WERI-Rb-1 (cell line): ENCODE measurements at places on chromosomes 5 and 9.
A peak's percentile ranks its signal among the peaks of the same experiment; 100 is the strongest.

GRCh38 chr5:110045158-110045557 lies 355.4 kb downstream of the MAN2A1 start:
- DNase-seq, result no peak

DNA sequence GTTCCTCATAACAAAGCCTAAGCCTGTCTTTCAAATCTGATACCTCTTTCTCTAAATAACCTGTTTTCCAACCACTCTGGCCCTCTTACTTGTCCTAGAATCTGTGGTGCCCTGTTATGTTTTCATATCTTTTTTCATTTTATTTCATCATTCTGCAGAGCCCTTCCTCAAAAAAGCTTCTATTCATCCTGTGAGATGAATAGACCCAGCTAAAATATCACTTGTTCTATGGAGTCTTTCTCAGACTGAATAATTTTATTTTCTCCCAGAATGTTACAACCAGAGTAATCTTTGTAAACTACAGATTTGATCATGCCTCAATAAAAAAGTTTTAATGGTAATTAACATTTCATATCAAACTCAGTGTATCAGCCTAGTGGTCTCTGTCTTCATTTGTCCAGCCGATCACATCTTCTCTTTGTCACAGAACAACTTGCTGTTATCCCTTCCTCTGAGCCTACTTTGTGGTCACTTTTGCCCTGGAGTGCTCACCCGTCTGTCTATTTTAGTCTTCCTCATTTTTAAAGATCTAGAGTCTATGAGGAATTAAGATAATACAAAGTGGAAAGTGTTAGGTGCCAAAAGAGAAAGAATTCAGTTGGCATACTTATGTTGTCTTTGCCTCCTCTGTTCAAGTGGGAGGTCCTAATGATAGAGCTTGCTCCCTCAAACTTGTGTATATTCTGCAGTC lies 77.8 kb downstream of the ZCCHC7 start:
- no peak for DNase-seq

DNA sequence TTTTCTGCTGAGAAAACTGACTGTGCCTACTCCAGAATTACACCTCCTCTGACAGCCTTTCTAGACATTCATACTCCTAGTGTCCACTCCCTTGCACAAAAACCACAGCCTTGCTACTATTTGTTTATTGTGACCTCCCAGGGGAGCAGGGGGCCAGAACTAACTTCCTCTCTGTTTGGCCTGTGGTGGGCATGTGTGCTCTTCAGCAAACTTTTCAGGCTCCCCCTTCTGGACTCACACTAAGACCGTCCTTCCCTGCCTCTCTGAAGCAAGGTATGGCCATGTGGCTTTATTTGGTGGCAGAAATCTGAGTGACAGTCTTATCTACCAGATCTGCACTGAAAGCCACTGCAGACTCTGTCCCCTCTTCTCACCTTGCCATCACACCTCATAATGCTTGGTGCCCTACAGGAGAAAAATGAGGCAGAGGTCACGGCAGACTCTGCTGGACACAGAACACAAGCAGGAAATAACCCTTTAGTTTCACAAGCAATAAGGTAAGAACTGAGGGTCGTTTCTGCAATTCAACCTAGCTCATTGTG lies 28.2 kb downstream of the LIFR start:
- no peak for DNase-seq

DNA sequence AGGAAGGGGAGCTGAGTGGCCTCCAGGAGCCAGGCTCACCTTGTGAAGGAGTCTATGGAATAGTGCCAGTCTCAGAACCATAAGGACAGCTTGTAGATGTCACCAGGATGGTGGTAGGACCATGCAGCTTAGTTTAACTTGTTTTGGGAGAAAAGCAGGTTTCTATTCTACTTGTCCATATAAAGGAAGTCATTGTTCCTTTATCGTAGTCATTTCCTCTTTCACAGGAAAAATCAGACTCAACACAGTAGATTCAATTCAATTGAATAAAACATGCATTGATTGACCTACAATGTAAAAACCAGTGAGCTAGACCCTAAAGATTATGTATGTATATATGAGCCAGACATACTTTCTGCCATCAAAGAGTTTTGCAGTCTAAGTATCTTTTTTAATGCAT lies 53.3 kb downstream of the MEGF10 start:
- no peak for DNase-seq

DNA sequence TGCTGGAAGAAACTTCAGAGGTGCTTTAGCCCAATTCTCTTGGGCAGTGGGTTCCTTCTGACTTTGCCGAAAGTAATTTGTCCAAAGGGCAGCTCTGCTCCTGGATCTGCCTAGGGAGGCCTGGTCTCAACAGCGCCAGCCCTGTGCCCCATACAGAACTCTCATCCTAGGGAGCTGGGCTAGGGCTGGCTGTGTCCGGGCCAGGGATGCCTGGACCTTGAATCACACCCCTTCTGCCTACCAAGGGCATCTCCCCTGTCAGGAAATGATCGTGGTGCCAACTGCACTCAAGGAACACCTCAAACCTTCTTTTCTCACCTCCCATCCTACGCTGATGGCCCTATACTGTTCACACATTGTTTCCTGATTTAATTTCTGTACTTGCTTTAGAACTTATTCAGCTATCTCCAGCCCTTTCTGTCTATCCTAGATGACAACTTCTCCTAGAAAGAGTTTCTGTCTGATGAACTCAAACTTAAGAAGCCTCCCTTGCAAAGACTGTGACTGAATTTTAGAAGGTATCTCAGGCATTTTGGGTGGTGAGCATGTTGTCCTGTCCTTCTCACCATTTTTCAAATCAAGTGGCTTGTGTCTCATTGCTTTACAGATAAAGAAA lies 37.4 kb upstream of the NFIB start:
- no peak for DNase-seq

DNA sequence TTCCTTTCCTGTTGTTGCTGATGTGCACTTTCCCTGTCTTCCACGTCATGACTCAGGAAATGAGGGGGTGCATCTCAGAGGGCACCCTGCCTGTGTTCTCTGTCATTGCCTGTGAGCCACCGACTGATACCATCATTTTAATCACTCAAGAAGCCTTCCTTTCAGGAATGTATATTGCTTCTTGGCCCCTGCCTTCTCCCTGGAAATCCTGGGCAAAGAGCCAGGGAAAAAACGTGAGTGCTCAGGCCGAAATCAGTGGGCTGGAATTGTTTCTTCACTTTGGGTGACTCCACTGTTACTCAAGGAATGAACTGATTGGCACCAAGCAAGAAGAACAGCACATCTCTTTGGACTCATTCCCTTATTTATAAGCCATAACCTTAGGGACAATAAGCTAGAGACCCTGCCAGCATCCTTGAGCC lies 126.1 kb downstream of the SNX18 start:
- no peak for DNase-seq

DNA sequence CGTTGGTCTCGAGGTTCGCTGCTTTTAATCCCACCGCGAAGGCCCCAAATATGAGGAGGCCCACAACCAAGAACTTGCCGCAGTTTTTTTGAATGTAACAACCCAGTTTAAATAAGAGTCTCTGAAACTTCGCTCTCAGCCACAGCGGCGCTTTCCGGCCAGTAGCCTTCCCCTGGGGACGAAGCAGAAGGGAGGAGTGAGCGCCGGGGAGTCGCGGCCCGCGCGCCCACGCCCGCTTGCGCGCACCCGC lies 10.4 kb downstream of the PTCH1 start:
- DNase-seq, result peak; percentile 39

DNA sequence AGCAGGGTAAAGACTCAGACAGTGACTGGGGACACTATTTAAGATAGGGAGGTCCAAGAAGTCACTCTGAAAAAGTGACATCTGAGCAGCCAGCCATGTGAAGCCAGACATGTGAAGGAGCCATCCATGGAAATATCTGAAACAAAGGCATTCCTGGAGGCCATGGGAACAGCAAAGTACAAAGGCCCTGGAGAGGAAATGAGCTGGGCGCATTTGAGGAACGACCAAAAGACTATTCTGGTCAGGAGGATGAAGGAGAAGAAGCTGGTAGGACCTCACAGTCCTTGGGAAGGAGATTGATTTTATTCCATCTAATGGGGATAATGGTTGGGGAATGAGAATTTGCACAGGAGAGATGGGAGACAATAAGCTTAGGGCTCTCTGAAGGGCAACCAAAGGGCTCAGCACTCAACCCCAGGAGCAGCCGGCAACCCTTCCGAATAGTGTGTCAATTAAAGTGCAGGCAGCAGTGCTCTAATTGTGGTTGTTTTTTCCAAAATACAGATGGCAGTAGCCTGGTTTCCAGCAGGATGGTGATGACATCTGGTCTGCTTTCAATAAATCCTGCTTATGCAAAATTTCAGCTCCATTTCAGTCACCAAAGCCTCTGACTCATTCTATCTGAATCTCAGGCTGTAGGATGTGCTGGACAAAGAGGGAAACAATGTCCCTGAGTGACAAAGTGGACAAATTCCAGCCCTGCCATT lies 26.7 kb downstream of the FOXI1 start:
- no peak for DNase-seq

GRCh38 chr9:126113176-126113575 lies 213.5 kb upstream of the MVB12B start:
- DNase-seq, result no peak
